Esophagus squamous epithelium (tissue), 5 donors: ENCODE measurements at places on chromosomes 4 and X.

DNA sequence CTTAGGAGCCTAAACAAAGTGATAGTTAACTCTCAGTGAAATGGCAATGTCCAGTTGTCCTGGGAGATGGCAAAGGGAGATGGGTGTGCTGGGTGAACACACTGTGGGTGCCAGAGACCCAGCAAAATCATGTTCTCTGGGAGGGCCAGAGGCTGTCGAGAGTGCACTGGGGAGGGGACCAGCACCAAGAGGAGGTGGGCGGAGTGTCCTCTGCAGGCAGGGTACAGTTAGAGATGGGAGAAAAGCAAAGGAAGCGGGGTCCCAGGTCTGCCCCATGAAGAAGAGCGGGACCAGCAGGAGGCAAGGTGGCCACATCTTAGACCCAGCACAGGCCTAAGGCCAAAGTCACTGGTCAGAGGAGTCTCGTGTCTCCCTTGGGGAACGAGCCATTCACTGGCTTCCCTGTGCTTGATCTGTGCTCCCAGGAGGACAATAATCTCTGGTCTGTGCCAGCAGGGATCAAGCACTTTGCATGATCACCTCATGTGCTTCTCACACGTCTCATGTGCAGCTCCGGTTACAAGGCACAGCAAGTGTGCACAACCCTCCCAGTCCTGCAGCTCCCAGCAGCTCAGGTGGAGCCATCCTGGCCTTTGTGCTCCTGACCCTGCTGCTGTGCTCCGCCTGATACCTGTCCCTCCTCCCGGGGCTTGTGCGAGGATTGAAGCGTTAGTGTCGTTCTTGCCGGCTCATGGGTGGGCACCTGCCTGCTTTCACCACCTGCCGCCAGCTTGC is 100.9 kb downstream of the FAM53A start:
- no peak overlapping the region for H3K4me3 ChIP-seq
- no peaks in the 10 kb centered on the region for H3K36me3 ChIP-seq
- DNase-seq = no peak
- H3K27me3 ChIP-seq = no peaks in the 10 kb centered on the region
- no peak overlapping the region for H3K27ac ChIP-seq

DNA sequence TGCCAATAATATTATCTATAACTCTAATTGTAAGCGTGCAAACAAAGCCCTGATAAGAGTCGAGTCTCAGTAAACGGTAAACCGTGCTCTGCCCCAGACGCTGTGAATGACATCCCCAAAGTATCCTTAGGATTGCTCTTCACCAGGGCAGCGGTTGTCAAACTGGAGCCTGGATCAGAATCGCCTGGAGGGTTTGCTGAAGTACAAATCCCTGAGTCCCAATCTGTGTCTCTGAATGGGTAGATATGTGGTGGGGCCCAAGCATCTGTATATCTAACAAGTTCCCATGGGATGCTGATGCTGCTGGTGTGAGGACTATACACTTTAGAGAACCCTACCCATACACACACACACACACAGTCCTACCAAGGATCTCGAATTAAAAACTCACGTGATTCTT is 813 bp upstream of the APBB2 start:
- H3K4me1 ChIP-seq = peaks cover 48% of the 10 kb centered on the region
- no peaks in the 10 kb centered on the region for H3K27me3 ChIP-seq
- H3K4me3 ChIP-seq = no peak overlapping the region
- no peaks in the 10 kb centered on the region for H3K36me3 ChIP-seq
- no peak for DNase-seq
- peak overlapping the region; percentile 90 for H3K27ac ChIP-seq

DNA sequence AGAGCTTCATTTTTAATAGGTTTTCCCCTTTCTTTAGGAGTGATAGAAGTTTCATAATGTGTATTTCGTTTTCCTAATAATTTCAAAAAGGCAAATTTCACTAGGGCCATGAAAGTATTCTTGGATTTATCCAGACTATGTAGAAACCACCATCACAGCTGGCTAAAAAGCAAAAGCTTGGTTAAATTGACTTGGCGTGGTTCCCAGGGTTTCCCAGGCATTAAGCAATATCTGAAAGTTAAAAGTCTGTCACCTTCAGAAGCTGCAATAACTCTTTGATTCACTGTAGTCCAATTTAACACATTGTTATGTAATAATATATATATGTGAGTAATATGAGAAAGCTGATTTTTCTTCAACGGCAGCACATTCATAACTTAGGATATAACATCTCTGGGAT is 38.3 kb downstream of the NDNF start:
- H3K27ac ChIP-seq = no peak overlapping the region
- H3K4me1 ChIP-seq = no peaks in the 10 kb centered on the region
- no peak overlapping the region for H3K4me3 ChIP-seq
- H3K27me3 ChIP-seq = no peaks in the 10 kb centered on the region
- no peak for DNase-seq

DNA sequence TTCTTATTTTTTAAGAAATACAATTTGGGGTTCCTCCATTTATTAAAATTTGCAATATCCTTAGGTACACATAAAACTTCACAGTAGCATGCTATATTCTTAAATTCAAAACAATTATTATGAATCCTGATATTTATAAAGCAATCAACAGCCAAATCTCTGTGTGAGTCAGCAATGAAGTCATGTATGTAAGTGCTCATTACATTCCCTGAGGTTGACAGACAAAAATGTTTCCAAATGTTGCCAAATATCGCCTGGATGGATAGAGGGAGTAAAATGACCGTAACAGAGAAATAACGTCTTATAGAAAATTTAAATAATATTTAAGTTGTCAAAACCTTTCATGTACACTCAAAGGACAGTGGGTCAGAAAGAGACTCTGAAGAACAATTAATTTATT is 220.0 kb downstream of the PCDH18 start:
- H3K4me1 ChIP-seq = no peaks in the 10 kb centered on the region
- no peak overlapping the region for H3K27ac ChIP-seq
- H3K27me3 ChIP-seq = no peaks in the 10 kb centered on the region
- DNase-seq = no peak

GRCh38 chr4:139054791-139055505 is 39.4 kb downstream of the NOCT start:
- DNase-seq = no peak
- H3K27me3 ChIP-seq = no peaks in the 10 kb centered on the region
- peaks cover 11% of the 10 kb centered on the region for H3K36me3 ChIP-seq
- no peak overlapping the region for H3K4me3 ChIP-seq

DNA sequence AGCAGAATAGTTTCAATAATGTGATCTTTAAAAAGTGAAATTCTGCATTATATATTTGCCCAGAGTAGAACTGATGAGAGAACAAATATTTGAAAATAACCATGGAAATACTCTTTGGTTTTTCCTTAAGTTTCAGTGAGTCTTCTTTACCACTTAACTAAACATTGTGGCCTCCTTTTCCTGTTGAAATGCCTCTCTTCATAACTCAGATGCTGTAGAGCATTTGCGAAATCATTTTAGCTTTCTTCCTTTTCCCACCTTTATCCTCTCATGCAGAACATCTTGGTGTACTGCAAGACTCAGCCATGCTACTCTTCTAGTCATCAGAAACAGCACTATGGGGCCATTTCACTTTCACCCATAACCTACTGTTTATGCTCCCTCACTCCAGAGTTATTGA is 48.2 kb downstream of the CASK start:
- H3K4me3 ChIP-seq = no peak overlapping the region
- H3K4me1 ChIP-seq = no peaks in the 10 kb centered on the region
- H3K36me3 ChIP-seq = no peaks in the 10 kb centered on the region

- H3K36me3 ChIP-seq = no peaks in the 10 kb centered on the region
- H3K4me1 ChIP-seq = no peaks in the 10 kb centered on the region
- no peak overlapping the region for H3K27ac ChIP-seq
- H3K27me3 ChIP-seq = no peaks in the 10 kb centered on the region
These were observed 279.2 kb upstream of the FGF16 start for GRCh38 chrX:77167993-77168392.
